ENCODE measurements at places on chromosomes 7 and 10.
A peak's percentile ranks its signal among the peaks of the same experiment; 100 is the strongest.

DNA sequence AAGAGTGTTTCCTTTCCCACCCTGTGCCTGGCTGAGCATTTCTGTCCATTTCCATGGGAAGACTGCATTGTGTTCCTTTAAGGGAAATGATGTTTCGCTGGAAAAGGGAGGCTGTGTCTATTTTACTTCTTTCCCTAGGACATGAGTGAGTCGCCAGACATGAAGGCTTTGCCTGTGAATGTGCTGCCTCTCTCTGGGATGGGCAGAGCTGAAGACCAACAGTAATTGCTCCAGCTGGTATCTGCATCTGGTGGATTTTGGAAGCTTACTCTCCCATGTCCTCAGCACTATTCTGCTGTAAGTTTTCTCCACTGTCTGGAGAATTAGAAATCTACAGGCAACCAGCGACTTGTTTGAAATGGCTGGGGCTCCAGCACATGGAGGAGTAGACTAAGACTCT lies 264.6 kb upstream of the BMPER start:
- H3K36me3 ChIP-seq: peaks cover 3% of the 10 kb centered on the region
- no peak overlapping the region for H3K27ac ChIP-seq
- no peaks in the 10 kb centered on the region for H3K4me1 ChIP-seq
- H3K4me3 ChIP-seq: no peak overlapping the region
- no peaks in the 10 kb centered on the region for H3K27me3 ChIP-seq

- H3K27ac ChIP-seq: no peak overlapping the region
- no peaks in the 10 kb centered on the region for H3K4me1 ChIP-seq
- H3K4me3 ChIP-seq: no peak overlapping the region
- H3K27me3 ChIP-seq: no peaks in the 10 kb centered on the region
Observed at GRCh38 chr10:130064783-130065182, 45.8 kb downstream of the C10orf143 start.

DNA sequence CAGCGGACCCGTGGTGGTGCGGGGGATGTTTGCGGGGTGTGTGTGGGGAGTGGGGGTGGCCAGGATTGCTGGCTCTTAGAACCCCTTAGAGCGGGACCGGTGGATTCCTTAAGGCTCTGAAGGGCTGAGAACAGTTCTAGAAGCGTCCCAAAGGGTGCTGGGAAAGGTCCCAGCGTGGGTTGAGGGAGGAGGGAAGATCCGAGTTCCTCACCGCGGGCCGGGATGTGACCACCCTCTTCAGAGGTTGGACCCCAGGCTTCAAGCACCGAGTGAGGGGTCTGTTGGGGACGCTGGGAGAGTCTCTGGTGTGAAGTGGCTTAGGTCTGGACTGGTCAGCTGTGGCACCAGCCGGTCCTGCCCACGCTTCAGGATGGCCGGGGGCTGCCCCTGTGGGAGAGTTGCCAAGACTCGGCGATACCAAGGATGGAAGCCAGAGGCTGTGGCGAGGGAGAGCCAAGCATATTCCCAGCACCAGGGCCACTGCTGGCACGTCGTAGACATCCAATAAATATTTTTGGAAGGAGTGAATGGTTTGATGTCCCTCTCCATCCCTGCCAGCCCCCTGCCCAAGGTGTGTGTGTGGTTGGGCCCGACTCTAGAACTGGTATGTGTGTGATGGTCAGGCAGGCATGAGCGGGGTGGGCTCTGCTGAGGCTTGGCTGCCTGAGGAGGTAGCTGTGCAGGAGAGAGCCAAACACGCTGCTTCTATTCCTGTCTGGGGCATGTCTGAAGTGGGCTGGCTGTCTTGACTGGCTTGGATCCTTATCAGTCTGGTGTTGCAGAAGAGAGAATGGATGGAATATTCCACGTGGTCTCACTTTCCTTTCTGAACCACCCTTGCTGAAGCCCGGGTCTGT lies 19.2 kb downstream of the ZNF775 start:
- H3K4me1 ChIP-seq: peaks cover 20% of the 10 kb centered on the region
- no peak overlapping the region for H3K4me3 ChIP-seq
- H3K36me3 ChIP-seq: peaks cover 21% of the 10 kb centered on the region
- no peaks in the 10 kb centered on the region for H3K27me3 ChIP-seq
- DNase-seq: no peak
- peak overlapping the region; percentile 90 for H3K27ac ChIP-seq

- H3K27me3 ChIP-seq: no peaks in the 10 kb centered on the region
- no peak overlapping the region for H3K27ac ChIP-seq
- no peak for DNase-seq
Observed at GRCh38 chr7:125654076-125654475, 724.5 kb upstream of the POT1 start.

- H3K27me3 ChIP-seq: peaks cover 25% of the 10 kb centered on the region
- DNase-seq: no peak
- H3K4me3 ChIP-seq: no peak overlapping the region
- H3K4me1 ChIP-seq: no peaks in the 10 kb centered on the region
Observed at GRCh38 chr10:93991114-93991513, 2.6 kb upstream of the PLCE1 start.

GRCh38 chr7:46832136-46832535 lies 749.8 kb downstream of the TNS3 start:
- no peak for DNase-seq
- H3K27ac ChIP-seq: no peak overlapping the region
- no peaks in the 10 kb centered on the region for H3K27me3 ChIP-seq
- no peaks in the 10 kb centered on the region for H3K36me3 ChIP-seq
- H3K4me1 ChIP-seq: no peaks in the 10 kb centered on the region
- H3K4me3 ChIP-seq: no peak overlapping the region

DNA sequence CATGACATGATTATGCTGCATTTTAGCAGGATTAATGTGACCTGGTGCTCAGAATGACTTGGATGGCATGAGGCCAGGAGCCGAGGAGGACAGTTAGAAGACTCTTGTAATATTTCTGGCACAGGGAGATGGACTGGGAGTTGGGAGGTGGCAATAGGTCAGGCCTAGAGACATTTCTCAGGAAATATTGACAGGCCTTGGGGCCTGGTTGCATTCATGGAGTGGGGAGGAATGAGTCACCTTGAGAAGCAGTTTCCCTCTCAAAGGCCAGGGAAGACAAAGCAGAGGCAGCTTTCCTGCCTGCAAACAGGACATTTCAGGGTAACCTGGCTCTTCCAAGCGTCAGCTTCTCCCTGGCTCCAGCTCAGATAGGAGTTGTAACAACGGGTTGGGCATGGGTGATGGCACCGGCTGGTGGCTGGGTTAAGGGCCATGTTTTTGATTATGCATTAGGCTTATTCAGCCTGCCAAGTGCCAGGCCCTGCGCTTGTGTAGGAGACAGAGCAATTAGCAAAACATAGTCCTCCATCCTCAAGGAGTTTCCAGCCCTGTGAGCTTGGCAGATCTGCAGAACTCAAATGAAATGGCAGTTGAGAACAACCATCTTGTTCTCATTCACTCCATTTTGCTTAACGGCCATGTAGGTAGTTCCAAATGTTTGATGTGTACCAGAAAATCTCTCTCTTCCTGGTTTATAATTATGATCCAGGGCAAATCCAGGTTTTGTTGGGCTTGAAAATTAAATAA lies 38.2 kb downstream of the HK1 start:
- H3K27ac ChIP-seq: no peak overlapping the region
- no peak for DNase-seq
- no peaks in the 10 kb centered on the region for H3K36me3 ChIP-seq
- peaks cover 18% of the 10 kb centered on the region for H3K4me1 ChIP-seq
- H3K4me3 ChIP-seq: no peak overlapping the region
- no peaks in the 10 kb centered on the region for H3K27me3 ChIP-seq
